ENCODE measurements at places on chromosomes 13 and 19.

GRCh38 chr13:63625869-63626268, 2210.2 kb upstream of the PCDH20 start:
- DNase-seq, result no peak

DNA sequence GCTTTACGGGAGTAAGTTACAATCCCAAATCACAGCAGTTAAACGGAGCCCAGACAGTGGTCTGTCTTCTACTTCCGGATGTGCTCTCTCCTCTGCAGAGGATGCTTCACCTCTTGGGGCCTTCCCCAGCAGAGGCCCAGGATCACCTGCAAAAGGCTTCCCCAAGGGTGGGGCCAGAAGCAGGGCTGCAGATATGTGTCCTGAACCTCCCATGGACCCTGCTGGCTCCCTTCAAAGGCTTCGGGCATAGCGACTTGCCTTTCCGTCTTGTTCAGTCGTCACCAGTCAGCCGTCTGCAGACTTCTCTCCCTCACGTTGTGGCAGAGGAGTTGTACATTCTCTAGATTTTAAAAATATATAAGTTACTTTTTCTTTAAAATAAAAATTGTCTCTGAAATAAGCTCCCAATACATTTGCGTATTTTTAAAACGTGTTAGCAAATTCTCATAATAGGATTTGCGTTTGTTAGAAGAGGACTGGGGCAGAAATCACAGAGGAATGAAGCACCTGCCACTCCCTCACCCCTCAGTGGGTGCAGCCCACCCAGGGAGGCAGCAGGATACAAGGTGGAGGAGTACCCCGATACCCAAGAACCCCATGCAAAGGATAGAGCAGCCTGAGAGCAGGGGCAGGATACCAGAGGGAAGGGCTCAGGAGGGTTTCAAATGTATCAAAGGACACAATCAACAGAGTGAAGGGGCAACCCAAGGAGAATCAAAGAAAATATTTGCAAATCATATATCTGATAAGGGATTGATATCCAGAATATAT, 22.9 kb upstream of the MEDAG start:
- no peak for DNase-seq

DNA sequence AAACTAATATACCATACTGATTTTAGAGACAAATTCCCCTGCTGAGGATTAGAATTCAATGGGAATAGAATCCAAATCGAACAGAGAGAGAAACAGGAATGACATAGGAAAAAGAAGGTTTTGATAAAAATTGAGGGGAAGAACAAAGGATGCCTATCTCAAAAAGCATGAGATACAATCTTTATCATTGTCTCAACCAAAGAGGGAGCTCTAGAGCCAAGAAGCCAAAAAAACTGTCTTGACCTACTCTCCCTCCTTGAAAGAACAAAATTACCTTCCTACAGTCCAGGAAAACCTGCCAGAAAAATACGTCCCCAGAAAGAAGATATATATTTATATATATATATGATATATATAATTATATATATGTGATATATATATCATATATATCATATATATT, 39.2 kb upstream of the MIR17HG start:
- no peak for DNase-seq

DNA sequence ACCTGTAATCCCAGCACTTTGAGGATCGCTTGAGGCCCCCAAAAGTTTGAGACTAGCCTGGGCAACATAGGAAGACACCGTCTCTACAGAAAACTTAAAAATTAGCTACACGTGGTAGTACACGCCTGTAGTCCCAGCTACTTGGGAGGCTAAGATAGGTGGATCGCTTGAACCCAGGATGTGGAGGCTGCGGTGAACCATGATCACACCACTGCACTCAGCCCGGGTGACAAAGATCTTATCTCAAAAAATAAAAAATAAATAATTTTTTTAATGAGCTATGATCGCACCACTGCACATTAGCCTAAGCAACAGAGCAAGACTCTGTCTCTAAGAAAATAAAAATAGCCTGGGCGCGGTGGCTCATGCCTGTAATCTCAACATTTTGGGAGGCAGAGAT, 6.6 kb downstream of the RCBTB2 start:
- DNase-seq, result no peak

DNA sequence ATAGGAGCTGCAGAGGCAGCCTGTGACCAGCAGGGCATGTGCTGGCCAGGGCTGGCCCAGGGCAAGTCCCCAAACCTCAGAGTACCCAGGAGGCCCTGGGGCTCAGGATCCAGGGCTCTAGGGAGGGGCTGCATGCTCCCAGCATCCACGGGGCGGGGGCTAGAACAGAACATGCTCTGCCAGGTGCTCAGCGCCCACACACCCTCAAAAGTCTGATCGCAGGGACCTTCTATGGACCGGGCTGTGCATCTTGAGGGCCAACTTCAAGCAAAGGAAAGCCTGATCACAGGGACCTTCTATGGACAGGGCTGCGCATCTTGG, 33.5 kb downstream of the ELL start:
- DNase-seq, result no peak
